ENCODE measurements at places on chromosomes 2 and 18.

DNA sequence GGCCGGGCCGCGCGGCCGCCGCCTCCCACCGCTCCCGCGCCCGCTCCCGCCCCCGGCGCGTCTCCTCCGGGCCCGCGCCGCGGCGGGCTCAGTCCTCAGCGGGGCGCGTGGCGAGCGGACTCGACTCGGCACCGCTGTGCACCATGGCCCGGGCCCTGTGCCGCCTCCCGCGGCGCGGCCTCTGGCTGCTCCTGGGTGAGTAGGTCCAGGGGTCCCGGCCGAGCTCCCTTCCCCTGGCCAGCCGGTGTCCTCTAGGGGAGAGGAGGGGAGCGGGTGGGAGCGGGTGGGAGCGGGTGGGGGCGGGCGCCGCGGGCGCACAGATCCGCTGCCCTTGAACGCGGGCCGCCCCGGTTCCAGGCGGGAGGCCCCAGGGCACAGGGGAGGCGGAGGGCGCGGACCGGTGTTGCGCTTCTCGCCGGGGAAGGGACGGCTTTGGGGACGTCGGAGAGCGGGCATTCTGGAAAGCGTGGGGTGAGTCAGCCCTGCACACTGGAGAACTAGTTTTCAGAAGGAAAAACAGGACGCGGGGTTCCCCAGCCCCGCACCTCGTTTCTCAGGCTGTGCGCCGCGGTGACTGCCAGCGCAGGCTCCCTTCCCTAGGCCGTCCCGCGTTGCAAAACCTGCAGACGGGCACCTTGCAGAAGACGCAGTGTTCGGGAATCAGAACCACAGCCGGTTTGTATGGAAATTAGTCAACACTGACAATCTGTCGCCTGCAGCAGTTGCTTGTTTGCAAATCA, at the start of gene RAMP1:
Gene RAMP1 (plus strand): TSS at position 91 of the 740 bp plus-strand sequence. CDS start 53 bp downstream, at position 144.
- DNase-seq: peak; percentile 60

DNA sequence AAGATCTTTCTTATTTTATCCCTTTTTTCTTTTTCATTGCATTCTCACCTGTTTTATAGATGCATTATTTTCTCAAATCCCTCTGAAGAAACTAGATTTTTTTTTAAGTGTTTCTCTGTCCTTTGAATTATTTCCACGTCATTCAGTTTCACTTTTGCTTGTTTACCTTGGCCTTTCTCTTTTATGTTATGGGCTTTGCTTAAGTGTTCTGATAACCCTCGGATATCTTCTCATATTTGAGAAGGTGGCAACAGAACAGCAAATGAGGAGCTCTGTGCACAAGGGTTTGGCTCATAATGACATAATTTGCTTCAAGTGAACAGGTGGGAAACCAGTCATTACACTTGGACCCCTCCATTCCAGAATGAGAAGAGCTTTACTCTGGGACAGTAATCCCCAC, 111.9 kb downstream of the C1D start:
- DNase-seq: no peak

- DNase-seq: no peak
These were observed 20.9 kb upstream of the PPP1CB start for GRCh38 chr2:28730641-28731146.

- no peak for DNase-seq
These were observed 85.6 kb upstream of the SLC35G4 start for GRCh38 chr18:11523804-11524203.

- DNase-seq: no peak
These were observed 209.1 kb downstream of the CMPK2 start for GRCh38 chr2:6656633-6657032.

DNA sequence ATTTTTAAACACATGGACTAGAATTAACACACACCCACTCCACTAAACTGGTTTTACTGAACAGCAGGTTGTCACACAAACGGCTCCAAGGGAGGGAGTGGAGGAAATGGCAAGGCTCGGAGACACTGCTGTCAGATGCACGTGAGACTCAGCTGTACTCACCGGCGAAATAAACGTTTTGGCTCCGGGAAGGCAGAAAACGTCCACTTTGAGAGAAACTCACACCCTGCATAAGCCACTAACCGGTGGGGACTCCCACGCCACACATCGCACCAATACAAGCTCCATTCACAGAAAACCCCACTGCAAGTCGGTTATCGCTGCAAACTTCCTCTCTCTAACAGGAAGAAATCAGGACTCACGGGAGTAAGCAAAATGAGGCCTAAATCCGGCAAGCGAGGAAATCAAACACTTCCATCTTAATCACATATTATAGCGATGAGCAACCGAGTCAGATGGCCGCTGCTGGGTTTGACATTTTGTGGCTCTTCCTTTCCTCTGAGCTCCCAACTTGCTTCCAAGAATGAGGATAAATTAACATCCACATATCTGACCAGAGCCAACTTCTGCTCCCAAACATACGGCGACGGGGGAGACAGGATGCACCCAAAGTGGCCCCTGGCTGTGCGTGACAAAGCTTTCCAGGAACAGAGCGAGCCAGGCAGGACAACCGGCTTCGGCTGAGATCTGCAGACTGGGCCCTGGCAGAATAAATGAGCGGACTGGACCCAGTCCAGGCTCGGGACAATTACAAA, 63.5 kb downstream of the HDAC4 start:
- DNase-seq: no peak

- peak; percentile 27 for DNase-seq
These were observed 32.3 kb upstream of the VWC2L start for GRCh38 chr2:214378455-214379103.

- DNase-seq: no peak
These were observed 42.7 kb upstream of the ZFP36L2 start for GRCh38 chr2:43269074-43269572.

DNA sequence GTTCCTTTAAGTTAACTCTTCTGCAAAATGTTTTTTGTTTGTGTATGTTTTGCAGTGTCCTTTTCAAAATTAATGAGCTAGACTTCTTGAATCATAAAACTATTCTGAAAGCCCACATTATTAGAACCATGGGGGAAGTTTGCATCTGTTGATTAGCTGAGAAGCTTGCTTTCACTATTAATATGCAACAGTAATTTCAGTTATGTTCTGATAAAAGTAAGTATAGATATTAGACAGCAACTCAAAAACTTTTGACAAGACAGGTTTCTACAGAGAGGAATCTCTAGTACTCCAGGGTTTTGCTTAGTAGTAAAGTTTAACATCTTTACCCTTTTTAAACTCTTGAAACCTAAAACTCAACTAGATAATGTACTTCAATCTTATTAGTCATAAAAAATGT, 147.8 kb downstream of the UBE2E3 start:
- no peak for DNase-seq
